Left lung (tissue), 14 donors: ENCODE measurements at places on chromosomes 11 and 22. TPM values are rescaled to one million over a fixed set of nuclear protein-coding genes. Genes with fewer than 3 reads are reported as not detected.
A peak's percentile ranks its signal among the peaks of the same experiment; 100 is the strongest.

Gene UPK3A
- 0.19 TPM for polyA plus RNA-seq

Gene MS4A1
- 1.5 TPM for polyA plus RNA-seq

Gene HEPHL1
- not detected for polyA plus RNA-seq

Gene ATXN10
- polyA plus RNA-seq: 234 TPM

Gene TSG101
- 121 TPM for polyA plus RNA-seq

- no peak for DNase-seq
Measured at GRCh38 chr11:76662656-76663485, 7.7 kb downstream of the LRRC32 start.

- no peak for DNase-seq
Measured at GRCh38 chr11:7637447-7638157, 35.7 kb downstream of the CYB5R2 start.

- DNase-seq: no peak
Measured at GRCh38 chr22:28198692-28199091, 279.6 kb upstream of the PITPNB start.

GRCh38 chr11:57679396-57679795 lies 11.5 kb downstream of the ZDHHC5 start:
- no peak for DNase-seq

GRCh38 chr11:57277845-57278720 lies 41.0 kb upstream of the APLNR start:
- DNase-seq: peak; percentile 55

DNA sequence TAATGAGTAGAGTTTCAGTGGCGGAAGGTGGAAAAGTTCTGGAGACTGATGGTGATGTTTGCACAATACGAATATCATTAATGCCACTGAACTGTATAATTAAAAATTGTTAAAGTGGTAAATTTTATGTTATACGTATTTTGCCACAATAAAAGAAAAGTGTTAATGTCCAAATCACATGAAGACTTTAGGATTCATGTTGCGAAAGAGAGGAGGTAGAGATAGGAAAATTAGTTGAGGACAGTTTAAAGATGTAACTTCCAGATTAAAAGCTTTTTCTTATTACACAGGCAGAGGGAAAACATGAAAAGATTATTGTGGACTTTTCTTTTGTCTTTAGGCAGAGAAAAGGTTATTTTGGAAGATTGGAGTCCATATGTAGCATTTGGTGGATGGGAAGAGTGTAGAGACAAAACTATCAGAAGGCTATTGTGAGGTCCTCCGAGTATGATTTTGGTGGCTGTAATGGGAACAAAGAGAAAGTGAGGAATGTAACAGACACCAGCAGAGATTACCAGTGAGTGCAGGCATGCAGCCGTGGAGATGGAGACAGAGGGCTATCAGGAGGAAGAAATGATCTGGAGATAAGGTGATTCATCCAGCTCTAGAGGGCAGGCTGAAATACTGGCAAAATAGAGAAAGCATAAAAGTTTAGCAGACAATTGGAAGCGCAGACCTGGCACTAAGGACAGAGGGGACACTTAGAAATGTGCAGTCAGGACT lies 12.5 kb downstream of the VPS26B start:
- DNase-seq: no peak

GRCh38 chr11:104798789-104799188 lies 99.5 kb downstream of the CASP12 start:
- DNase-seq: no peak

GRCh38 chr11:33179348-33179803 lies 18.1 kb upstream of the CSTF3 start:
- DNase-seq: no peak

DNA sequence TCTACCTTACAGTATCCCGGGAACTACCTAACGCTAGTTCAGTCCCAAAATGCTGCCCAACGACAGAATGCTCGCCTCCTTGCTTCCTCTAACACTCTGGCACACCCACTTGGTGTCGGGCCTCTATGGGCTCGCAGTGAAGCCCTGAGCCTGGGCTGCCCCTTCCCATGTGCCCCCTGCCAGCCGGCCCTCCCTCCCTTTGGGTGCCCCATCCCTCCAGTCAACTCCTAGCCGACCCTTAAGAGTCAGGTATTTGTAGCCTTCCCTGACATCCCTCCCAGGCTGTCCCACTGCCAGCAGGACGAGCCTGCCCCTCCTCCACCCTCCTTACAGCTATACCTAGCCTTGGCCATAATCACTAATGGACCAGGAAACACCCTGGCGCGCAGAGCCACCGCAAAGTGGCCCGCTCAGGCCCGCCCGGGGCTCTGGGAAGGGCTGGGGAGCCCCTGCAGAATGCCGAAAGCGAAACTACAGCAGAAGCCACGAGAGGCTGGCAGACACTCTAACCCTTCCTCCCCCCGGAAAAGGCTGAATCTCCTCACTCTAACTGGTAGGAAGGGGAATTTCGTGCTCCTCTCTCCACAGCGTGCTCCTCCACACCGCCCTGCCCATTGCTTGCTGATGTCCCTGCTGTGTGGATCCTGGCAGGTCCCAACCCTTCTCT lies 8.2 kb downstream of the CBX7 start:
- no peak for DNase-seq

- DNase-seq: peak; percentile 81
Measured at GRCh38 chr11:94740083-94741021, 27.8 kb upstream of the AMOTL1 start.
